Activated naive CD4-positive, alpha-beta T cell (primary cell): ENCODE measurements at places on chromosomes 6 and 20.

DNA sequence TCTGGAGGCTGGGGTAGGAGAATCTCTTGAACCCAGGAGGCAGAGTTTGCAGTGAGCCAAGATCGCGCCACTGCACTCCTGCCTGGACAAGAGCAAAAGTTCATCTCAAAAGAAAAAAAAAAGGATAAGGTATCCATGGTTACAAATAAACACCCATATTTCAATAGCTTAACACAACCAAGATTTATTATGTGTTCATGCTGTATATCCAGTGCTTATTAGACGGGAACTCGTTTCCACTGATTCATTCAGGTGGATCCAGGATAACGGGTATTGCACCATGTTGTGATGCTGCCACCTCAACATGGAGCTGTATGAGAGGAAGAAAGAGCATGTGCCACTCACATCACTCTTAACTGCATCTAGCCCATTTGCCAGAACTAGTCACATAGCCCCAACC, 69.1 kb upstream of the HIVEP1 start:
- DNase-seq, result no peak

GRCh38 chr6:81636930-81637568, 115.4 kb downstream of the TENT5A start:
- no peak for DNase-seq

DNA sequence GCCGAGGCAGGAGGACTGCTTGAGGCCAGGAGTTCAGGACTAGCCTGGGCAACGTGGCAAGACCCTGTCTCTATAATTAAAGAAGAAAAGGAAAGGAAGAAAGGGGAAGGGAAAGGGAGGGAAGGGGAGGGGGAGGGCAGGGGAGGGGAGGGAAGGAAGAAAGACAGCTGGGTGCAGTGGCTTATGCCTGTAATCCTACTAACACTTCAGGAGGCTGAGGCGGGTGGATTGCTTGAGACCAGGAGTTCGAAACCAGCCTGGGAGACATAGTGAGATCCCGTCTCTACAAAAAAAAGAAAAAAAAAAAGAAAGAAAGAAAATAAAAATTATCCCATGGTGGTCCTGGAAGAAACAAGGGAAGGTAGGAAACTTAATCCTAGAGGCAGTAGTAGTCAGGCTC, 33.5 kb downstream of the BCL2L1 start:
- no peak for DNase-seq

DNA sequence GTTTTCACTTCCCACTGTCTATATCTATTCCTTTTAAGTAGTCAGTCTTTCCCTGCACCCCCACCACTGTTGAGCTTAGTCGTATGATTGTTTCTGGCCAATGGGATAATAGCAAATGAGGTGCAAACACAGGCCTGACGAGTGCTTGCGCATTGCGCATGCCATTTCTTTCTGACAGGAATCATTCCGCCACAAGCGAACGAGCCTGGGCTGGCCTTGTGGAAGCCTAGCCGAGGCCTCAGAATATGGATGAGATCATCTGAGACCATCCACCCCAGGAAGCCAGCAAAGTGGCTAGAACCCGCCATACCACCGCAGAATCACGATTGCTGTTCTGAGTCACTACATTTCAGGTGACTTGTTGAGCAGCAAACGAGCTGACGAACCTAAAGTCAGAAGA, 52.2 kb upstream of the PRL start:
- no peak for DNase-seq

DNA sequence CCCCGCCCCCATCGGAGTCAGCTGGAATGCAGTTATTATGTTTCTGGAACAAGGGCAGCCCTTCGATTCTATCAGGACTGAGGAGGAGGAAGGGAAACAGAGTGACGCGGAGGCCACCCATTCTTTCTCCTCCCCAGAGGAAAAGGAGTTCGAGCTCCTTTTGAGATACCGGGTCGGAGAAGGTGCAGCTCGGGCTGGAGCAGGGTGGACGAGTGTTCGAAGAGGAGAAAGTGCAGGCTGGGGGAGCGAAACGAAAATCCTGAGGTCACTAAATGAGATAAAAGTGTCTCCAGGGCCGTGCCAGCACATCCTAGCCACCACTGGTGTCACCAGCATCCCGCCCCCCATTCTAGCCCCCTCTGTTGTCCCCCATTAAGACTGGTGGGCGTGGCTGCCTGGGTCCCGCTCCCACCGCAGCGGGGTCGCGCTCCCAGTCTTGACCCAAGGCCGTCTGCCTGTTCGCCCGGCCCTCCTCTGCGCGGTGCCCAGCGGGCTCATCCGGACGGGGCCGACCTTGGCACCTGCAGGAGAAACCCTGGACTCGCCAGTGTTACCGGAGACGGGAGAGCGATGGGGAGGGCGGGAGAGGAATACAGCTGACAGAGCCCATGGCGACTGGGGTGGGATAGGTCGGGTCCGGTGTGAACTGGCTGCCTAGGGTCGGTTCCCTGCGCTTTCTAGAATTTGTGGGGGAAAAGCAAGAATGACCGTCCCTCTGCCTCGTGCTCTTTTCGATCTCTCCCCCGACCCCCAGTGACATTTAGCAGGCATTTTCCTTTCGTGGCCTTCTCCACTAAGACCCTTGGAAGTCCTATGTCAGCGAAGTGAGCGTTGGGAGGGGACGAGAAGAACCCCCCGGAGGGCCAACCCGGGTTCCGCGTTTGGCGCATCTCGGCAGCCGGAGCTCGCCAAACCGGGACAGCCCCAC, 16.2 kb downstream of the FOXA2 start:
- DNase-seq, result no peak

DNA sequence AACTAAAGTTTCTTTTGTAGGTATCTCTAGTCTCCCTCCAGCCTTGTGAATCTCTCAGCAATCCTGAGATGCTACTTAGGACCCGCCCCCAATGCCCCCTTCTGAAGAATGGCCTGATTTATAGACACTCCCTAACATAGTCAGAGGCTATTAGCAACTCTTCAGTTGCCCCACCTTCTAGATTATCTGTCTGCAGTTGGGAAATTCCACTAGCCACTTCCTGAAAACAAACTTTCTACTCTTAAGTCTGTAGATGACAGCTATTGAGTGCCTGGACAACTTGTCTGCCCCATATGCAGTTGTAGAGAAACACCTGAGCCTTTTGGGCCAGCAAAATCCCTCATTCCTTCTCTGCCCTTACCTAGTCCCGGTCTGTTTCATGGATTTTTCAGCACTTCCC, 188.2 kb upstream of the PREP start:
- no peak for DNase-seq

DNA sequence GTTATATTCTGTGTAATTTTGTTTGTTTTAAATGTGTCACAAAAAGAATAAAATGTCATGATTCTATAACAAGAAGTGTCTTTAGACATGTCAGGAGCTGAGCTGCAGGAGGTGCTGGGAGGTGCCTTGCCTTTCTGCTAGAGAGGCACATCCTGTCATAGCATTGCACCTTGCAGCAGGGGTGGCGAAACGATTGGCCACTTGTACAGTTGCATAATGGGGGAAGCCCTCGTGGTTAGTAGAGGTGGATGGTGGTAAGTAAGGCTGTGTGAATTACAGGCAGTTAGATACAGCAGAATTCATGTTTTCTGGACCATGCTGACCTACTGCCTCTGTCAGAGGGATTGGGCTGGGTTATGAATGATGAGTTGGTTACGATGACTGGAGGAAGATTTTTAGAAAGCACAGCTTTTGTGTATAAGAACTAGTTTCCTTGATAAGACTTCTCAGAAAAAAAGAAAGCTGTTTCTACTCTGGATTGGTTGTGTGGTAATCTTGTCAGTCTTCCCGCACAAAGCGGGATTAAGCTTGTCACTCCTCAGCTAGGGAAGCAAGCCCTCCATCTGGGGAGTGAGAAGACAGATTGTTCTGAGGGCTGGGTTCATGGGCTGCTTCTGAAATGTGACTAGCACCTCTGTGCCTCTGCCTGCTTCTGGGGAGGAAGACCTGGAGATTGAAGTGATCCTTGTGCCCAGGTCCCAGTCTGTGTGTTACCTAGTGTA, 74.9 kb downstream of the FOXO3 start:
- DNase-seq, result no peak

DNA sequence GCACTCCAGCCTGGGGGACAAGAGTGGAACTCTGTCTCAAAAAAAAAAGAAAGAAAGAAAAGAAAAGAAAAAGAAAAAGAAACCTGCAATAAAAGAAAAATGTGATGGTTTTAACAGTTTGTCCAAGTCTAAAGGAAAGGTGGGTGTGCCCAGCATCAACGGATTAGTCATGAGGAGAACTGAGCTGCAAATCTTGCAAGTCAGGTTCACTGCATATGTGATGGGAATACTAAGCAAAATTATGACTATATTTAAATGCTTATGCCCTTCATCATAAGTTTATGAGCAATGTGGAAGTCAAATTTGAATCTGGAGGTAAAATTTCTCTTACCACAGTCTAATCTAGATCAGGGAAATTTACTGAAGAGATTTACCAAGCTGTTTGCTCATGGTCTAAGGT, 13.1 kb upstream of the CDK19 start:
- DNase-seq, result no peak

GRCh38 chr6:150622941-150623874, 23.5 kb downstream of the PLEKHG1 start:
- no peak for DNase-seq

DNA sequence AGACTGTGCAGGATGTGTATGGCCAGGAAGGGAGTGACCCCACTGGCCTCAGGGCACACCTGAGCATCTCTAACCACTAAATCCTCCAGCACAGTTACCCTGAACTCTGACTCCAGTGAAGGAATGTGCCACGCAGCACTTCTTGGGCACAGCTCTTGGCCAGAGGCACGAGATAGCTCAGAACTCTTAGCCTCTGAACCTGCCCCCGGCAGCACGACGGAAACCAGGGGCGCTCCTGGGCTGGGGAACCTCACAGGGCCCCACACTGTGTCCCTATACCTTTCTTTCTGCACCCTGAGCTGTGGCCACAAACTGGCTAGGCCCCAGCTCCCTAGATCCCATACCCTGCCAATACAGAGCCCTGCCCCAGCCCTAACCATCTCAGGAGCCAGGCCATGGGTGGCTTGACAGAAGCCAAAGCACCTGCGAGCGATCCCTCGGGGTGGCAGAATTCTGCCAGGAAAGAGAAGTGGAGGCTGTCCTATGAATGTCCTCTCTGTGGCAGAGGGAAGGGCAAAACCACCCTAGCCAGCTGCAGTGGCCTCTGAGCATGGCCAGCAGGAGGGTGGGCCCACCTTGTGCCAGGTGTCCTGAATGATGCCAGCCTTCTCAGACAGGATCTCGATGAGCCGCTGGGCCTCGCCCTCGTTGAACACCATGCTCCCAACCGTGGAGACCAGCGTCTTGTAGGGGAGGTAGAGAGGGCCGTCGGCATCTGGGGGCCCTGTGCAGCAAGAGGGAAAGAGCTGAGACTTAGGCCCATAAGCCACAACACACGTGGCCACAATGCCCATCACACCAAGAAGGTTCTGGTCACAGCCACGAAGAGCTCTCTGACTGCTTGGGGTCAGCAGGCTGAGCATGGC, 39.4 kb downstream of the RRBP1 start:
- DNase-seq, result no peak

DNA sequence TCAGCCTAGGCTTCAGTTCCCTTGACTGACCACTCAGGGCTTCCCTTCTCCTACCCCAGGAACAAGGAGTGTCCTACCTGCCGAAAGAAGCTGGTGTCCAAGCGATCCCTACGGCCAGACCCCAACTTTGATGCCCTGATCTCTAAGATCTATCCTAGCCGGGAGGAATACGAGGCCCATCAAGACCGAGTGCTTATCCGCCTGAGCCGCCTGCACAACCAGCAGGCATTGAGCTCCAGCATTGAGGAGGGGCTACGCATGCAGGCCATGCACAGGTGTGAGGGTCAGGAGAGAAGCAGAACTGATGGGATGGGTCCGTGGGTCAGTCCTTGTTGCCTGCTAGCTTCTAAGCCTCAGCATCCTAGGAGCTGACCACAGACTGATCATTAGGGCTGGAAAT, 1.6 kb downstream of the RING1 start:
- no peak for DNase-seq

DNA sequence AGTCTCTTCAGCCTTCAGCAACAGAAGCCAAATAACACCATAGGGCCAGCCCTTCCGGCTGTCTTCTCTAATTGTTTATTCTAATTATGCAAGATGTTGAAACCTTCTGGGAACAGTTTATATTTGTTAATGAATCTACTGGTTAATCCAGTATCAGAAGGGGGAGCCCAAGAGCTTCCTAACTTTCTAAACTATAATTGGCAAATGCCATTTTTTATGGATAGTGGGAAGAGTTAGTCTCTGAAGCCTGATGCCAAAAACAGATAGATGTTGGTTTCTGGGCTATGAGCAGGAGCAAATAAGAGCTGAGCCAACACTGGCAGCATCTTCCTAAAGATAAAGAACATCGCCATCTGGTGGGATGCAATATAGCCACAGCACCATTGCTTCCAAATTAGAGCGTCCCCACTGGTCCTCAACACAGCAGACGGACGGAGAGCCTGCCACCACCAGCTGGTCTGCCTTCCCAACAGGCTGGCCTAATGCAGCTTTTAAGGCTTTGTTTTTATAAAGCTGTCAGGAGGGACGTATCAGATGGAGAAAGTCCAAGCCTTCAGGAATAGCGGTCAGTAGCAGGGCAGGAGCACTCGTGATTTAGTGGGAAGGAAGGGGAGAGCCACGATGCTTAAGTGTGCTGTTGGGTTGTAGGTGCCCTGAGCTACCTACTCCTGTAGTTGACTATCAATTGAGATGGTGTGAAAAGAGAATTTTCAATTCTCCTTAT, 118.8 kb downstream of the RALGAPA2 start:
- DNase-seq, result no peak

DNA sequence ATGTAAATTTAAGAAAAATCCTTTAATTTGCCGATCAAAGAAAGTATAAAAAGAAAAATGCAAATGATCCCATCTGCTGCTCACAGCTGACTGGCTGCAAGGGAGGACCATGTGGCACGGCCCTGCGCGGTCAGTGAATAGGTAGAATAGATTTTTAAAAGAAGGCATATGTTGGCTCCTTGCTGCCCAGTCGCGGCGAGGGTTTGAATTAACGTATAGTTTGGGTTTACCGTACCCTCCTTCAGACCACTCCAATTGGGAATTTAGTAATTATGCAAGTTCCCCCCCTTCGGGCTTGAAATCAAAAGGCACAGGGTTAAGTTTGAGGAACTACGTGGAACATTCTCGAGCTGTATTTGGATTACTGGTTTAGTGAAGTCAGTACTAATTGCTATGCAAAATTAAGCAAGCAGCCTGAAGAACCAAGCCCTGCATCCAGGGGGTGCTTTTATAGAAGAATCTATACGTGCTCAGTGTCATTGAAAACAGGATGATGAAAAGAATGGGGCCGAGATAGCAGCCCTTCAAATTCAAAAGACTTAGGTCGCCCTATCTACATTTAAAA, 1.1 kb upstream of the BEND3 start:
- DNase-seq, result no peak

DNA sequence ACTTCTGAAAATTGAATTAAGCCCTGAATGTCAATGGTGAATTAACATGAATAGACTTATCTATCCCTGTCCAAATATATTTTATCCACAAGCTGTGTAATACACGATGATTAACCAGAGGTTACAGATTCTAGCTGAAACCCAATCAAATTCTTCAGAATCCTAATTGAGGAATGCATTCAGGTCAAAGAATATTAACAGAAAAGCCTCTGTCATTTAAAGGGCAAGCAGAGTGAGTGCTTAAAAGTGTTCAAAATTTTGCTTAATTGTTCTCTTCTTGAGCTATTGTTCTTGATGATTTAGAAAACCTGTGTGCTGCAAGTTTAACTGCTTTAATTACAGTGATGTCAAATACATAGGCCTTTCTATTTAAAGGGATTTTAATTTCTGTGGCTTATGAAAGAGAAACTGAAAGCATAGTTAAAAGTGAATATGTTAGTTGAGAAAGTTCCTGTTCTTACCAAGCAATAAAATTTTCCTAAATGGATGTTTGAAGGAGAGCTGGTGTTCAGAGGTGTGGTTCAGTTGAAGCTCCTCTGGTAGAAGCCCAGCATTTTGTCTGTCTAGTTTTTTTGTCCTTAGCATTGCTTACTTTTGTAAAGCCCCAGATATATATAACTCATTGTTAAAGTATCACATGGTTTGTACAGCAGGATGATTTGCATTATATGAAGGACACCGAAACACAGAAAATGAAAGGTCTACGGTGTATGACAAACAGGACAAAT, 466.3 kb upstream of the PLCB4 start:
- DNase-seq, result no peak
